Suppressor macrophage treated with lipopolysaccharide for 1 hour (primary cell): ENCODE measurements at places on chromosomes 13 and 19.
A peak's percentile ranks its signal among the peaks of the same experiment; 100 is the strongest.

DNA sequence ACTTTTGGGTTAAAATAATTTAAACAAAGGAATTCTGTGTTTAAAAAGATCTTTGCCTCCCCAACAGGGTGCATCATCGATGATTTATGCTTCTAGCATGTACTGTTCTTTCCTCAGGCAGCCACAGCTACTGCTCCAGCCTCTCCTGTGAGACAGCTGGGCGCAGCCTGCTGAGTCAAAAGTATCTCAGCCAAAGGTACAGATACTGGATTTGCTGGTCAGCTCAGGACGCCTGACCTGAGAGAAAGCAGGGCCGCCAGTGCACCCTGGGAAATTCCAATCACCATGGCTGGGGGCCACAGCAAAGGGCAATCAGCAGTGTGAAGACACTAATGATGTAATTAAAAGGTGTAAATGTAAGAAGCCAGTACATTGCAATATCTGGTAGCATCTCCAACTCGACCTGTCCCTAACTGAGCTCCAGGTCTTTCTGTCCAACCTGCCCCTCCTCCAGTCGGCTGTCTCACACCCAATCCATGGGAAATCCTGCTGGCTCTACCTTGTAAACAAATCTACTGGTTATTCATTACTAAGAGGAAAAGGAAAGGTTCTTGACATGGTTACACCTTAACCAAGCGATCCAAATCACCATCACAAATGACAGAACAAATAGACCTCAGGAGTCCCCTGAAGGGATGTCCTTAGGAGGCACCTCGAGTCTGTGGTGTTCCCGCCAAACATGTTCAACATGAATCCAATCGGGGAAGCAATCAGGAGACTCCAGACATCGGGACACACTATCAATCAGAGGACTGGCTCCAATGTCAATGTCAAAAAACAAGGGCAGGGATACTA lies 7.3 kb downstream of the OPA3 start:
- no peak for DNase-seq

DNA sequence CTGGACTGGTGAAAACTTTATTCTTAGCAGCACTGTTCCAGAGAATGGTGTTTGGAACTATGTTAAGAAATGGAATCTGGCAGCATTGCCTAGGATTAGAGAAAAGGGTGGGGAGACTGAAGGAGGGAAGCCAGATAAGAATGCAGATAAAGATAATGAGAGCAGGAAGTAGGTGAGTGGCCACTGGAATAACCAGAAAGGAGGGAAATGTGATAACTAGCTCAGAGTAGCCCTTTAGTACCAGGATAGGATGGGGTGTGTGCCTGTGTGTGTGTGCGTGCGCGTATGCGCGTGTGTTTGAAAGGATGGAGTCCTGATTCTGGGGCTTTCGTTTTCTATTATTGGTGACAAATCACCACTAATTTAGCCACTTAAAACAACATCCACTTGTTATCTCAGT lies 33.4 kb upstream of the FRY start:
- DNase-seq: no peak

DNA sequence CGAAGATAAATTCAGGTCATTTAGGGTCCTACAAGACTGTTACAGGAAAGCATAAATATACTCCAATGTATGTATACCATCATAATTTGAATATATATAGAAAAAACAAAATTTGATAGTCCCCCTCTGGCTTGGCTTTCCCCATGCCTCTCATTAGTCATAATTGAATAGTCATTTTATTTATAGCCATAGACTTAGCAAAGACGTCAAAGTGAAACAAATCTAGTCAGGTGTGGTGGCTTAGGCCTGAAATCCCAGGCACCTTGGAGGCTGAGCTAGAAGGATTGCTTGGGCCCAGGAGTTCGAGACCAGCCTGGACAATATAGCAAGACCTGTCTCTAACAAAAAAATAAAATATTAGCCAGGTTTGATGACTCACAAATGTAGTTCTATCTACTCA lies 141.1 kb downstream of the TNFRSF19 start:
- no peak for DNase-seq

- DNase-seq: peak; percentile 69
These were observed 16.4 kb upstream of the PRR19 start for GRCh38 chr19:42285541-42285941.

DNA sequence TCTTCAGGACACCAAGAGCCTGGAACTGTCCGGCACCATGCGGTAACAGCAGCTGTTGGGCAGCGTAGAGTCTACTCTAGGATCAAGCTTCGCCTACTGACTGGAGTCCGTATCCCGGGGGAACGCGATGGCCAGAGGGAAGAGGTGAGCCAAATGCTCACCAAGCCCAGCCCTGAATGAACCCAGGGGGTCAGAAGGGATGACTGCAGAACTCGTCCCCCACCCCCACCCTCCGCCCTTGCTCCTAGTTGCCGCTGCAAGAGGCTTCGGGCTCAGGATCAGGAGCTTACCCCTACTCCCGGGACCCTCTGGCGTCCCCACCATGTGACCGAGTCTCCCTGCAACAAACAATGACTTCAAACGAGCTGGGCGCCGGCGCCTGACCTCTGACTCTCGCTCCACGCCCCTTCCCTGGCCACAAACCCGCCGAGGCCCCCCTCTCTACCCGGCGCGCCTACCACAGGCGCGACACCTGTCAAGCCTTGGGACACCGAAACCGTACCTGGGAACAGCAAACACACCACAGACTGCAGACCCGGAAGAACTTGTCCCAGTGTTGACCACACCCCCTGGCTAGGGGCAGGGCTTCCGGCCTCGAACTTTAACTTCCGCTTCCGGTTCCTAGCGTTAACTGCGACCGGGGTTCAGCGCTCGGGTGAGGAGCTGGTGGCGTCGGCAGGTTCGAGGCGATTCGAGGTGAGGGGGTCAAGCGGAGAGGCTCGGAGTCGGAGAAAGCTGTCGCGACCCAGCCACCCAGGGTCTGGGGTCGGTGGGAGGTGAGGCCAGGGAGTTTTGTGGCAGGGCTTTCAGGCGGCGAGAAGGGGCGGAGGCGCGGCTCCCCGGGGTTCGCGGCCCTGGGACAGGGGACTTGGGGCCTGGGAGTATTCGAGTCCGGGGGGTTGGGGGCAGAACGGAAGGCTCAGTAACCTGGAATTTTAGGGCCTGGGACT lies at the start of gene UBL5:
Gene UBL5 (plus strand): TSS at position 630 of the 950 bp plus-strand sequence. CDS start 420 bp downstream, outside the sequence.
- peak; percentile 91 for DNase-seq

GRCh38 chr13:74973935-74974879 lies 507.8 kb downstream of the TBC1D4 start:
- no peak for DNase-seq

GRCh38 chr13:67318860-67319259 lies 88.7 kb upstream of the PCDH9 start:
- DNase-seq: no peak

DNA sequence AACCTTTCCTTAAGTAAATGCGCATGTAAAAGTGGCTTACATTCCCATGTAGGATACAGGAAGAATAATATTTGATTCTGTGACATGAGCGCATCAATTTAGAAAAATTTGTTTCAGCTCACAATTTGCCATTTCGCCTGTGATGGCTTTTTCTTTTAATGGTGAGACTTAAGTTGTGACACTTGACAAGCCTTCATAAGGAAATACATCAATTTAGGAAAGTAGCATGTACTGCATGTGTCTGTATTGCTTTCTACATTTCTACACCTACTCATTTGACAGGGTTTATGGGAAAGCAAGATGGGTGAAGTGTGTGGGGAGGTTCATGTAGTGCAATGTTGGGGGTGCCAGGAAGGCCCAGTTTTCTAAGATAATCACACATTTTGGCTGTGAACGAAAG lies 12.1 kb upstream of the SCEL start:
- no peak for DNase-seq

DNA sequence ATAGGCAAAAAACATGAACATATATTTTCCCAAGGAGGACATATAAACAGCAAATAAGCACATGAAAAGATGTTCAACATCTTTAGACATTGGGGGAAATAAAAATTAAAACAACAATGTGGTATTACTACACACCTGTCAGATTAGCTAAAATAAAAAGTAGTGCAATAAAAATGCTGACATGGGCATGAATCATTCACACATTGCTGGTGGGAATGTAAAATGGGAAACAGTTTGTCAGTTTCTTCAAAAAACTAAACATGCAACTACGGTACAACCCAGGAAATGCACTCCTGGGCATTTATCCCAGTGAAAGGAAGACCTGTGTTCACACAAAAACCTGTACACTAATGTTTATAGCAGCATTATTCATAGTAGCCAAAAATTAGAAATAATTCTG lies 5.3 kb upstream of the SUCLA2 start:
- no peak for DNase-seq

GRCh38 chr19:15141143-15141542 lies 33.9 kb downstream of the SYDE1 start:
- DNase-seq: no peak

DNA sequence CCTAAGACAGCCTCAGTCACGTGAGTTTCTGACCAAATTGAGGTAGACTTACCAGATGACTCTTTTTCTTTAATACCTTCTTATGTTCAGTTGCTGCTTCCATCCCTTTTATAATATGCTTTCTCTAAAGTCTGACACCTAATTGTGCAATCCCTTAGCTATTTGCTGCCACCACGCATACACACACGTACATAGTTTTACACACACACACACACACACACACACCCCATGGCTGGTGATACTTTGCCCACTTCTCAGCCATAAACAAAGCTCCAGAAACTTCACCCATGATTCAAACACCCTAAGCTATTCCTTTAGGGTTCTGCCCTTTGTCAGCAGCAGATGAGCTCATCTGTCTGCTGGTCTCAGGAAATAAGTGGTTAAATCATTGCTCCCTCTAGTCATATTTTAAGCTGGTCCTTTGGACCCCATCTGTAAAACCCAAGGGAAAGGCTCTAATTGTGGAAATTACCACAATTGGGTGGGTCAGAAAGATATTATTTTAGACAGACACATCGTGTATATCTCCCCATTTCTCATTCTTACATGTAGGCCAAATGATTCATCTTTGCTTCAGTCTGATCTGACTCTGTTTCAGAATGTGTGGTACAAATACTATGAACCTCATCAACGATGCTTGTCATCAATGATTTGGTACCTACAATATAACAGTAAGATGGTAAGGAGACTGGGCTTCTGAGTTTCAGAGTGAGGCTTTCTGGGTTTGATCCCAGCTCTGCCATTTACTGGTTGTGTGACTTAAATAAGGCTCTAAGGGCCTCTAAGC lies 69.2 kb downstream of the NALCN start:
- DNase-seq: no peak

DNA sequence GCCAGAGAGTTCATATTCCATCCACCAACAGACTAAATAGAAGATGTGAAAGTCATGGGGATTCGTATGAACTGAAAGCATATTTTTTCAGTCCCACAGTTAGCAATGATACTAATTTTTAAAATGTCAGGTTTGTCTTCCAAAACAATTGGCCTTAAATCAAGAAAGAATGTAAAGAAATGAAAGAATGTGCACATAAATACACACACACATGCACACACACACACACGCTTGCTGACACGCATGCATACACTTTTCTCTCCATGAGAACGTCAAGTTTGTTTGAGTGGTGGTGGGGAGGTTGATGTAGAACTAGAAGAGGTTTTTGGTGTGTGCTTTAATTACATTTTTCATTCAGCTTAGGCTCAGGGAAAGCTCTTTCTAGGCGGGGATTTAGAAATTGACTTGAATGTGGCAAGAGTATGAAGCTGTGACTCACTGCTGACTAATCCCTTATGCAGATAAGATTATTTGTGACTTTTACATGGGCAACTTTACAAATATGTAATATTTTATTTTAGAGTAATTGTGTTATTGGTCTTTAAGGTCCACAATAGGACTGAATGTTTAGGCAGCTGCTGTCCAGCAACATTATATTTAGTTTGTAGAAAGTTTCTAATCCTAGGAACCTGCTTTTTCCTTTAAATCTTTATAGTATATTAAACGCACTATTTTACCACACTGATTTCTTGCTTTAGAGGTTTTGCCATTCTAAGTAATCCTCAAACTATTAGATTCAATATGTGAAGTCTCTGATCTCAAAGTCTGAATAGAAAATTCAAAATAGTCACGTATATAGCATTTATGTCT lies 18.8 kb downstream of the FLT1 start:
- DNase-seq: peak; percentile 91
